H4 (cell line): ENCODE measurements at places on chromosomes 7 and 10.
A peak's percentile ranks its signal among the peaks of the same experiment; 100 is the strongest.

DNA sequence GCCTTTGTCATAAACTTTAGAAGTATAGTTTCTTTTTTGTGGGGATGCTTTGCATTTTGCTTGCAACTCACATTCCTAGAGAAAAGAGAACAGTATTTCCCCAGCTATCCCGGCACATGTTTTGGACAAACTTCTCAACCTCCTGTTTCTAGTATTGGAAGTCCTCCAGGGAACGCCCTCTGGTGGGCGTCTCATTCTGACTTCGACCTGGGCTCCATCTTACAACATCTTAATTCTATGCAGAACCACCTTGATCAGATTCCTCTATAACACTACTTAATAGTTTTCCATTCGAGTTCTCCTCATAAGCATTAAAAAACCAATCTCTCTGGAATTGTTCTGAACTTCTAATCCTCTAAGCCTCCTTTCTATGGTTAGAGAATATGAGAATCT, 139.5 kb upstream of the FZD8 start:
- no peak for DNase-seq

- DNase-seq, result no peak
These were observed 106.6 kb downstream of the POU6F2 start for GRCh38 chr7:39084349-39084748.

- no peak for DNase-seq
These were observed 58.5 kb upstream of the AHR start for GRCh38 chr7:17239683-17240521.

GRCh38 chr7:29563590-29564495, at the start of gene PRR15:
TSS of gene PRR15 (plus strand) at chr7:29563835. CDS start at chr7:29566330, 2,495 bp downstream.
- no peak for DNase-seq

- no peak for DNase-seq
These were observed 176.2 kb downstream of the MGMT start for GRCh38 chr10:129643266-129643665.

DNA sequence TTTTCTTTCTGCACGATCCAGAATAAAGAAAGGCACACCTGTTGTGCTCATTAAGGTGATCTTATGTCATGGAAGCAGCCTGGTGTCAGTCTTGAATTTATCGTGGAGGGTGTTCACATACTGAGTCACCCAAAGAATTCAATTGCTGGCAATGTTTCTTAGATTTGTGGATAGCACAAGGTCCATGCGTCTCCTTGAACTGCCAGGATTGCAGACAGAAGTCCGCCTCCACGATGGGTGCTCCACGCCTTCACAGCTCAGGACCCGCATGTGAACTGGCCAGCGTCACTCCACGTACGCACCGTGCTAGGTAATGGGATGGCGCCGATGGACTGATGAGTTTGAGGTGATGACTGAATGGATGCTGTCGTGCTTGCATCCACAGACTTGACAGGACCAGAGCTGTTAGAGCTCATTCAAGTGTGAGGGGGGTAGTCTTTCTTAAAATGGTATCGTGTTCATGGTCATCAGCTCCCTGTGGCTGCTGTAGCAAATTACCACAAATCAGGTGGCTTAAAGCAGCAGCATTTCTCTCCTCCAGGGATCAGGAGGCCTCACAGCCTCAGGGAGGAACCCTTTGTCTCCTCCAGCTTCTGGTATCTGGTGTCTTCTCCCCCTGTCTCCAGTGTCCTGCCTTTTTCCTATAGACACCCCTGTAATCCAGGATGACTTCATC, 65.4 kb upstream of the DNAJB6 start:
- DNase-seq, result no peak

GRCh38 chr7:37659971-37660565, 23.5 kb upstream of the GPR141 start:
- DNase-seq, result no peak

- DNase-seq, result no peak
These were observed 32.1 kb downstream of the ARMC3 start for GRCh38 chr10:22959950-22960349.

GRCh38 chr10:1734288-1734687, 3.0 kb downstream of the ADARB2 start:
- no peak for DNase-seq

GRCh38 chr10:104327745-104328645, 10.3 kb downstream of the ITPRIP start:
- DNase-seq, result peak; percentile 81

DNA sequence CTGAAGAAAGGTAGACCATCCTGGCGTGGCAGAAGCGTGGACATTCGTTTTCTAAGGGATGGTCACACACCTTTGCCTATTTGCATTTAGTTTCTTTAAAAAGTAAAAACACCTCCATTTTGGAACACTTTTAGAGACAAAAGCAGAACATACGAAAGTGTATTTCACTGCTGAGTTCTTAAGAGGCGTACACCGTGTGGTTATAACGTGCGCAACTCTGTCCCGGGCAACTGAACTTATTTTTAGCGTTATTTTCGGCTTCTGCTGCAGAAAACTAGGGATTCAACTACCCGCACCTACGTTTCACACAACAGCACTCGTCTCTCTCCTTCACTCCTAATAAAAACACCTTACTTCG, 557 bp upstream of the LSM8 start:
- no peak for DNase-seq

DNA sequence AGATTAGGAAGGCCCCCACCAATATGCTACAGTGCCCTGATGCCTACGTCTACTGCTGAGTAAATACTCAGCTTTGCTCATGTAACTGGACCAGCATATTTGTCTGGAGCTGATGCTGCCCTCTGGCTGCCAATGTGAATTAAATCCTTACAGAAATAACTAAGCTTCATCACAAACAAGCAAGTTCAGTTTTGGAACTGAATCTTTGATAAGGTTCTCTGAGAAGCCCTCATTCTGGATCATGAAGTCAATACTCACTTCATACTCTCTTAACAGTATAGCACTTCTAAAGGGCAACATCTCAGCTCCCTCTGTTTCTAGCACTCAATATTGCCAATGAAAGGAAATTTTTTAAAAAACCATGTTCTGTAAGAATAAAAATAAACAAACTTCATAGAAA, 246.7 kb downstream of the ETV1 start:
- DNase-seq, result peak; percentile 93

GRCh38 chr10:22623633-22624253, 90.6 kb downstream of the PIP4K2A start:
- DNase-seq, result no peak

DNA sequence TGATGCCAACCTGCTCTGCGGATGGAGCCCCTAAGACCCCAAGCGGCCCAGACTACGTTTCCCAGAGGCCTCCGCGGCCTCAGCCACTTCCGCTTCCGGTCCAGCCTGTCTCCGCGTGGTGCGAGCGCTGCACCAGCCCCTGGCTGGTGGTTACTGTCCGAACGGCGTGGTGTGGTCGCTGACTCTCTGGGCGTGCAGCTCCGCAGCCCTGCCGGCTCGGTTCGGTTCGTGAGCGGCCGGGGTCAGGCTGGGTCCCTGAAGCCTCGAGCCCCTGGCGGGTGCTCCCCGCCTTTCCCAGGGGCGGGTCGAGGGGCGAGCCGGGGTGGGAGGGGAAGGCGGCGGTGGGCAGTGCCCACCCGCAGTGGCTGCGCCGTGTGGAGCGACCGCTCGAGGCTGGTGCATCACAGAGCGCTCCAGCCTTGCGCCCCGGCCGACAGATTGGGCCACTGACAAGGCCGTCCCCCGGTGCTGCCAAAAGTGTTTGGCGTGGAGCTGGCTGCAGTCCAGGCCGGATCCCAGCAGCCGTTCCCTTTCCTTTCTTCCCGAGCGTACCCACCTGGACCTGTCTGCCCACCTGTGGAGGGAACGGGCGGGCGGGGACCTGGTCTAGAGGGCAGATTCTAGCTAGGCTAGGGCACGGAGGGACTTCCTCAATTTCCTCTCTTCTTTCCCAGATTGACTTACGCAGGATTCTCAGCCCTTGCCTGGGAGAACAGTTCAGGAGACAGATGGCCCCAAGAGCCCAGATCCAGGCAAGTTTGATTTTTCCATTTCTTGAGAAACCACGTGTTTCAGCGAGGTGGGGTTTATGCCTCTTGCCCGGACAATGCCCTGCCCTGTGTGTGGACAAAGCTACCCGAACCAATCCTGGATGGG, at the start of gene ZNF485:
ZNF485 (plus strand) TSS at position 116 of the 876 bp plus-strand sequence; CDS start at position 729, 613 bp downstream.
- peak; percentile 48 for DNase-seq

- DNase-seq, result no peak
These were observed 2.1 kb upstream of the AKR1D1 start for GRCh38 chr7:138074121-138074520.

GRCh38 chr10:5076615-5077014, 17.6 kb upstream of the AKR1C3 start:
- DNase-seq, result no peak

DNA sequence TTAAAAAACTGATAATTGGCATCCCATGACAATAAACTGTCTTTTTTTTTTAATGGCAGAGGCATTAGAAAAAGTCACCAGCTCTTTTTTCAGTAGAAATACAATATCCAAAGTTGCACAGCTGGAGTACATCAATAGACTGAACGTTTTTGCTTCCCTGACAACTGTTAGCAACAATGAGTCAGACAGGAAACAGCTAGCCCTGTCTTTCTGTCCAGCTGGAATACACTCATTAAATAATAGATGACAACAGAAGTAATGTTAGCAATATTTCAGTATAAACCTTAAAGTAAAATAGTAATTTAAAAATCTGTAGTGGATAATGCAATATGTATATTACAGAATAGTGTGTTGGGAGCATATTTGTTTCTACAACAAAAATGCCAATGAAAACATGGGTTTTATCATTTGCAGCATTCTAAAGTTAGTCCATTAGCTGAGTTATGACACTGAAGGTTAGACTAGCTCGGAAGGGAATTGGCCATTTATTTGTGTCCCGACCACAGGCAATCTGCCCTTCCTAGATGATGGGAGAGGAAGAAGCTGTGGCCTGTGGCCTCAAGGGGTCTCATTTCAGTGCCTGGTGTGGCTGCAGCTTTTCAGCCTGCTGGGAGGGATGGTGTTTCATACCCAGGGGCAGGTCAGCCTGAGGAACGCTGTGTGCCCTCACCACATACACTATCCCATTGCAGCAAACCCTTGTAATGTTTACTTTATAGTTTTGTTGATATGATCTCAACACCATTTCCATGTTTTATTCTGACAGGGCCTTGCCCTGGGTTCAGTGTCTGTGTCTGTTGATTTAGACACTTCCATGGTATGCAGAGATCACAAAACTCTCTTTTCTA, 173.3 kb downstream of the SLC16A9 start:
- peak; percentile 86 for DNase-seq

DNA sequence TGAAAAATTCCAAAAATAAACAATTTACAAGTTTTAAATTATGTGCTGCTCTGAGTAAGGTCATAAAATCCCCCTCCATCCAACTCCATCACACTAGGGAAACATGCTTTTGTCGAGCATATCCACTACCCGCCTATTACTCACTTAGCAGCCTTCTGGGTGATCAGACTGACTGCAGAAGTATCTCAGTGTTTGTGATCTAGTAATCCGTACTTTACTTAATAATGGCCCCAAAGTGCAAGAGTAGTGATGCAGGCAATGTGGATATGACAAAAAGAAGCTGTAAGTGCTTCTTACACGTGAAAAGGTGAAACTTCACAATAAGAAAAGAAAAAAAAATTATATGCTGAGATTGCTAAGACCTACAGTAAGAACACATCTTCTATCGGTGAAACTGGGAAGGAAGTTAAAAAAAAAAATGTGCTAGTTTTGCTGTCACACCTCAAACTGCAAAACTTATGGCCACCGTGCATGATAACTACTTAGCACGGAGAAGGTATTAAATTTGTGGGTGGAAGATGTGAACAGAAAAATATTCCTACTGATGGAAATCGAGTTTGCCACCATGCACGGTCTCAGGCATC, 43.2 kb downstream of the SEMA3C start:
- no peak for DNase-seq

- no peak for DNase-seq
These were observed 728.3 kb downstream of the SORCS1 start for GRCh38 chr10:106436123-106436715.

DNA sequence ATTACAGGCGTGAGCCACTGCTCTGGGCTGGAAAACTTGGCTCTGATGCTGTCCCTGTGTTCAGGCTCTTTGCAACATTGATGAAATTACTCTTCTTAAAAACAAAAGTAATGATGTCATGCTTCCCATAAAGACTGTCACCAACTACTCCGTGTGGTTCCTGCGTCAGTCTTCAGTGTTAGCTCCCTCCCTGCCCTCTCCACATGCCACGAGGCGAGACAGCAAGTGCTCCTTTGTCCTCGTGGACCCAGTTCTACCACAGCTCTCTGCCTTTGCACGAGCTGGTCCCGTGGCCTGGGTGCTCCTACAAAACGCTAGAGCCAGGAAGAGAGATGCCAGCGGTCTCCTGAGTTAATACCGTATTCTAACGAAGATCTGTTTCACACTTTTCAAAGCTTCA, 194.5 kb downstream of the SDK1 start:
- no peak for DNase-seq

DNA sequence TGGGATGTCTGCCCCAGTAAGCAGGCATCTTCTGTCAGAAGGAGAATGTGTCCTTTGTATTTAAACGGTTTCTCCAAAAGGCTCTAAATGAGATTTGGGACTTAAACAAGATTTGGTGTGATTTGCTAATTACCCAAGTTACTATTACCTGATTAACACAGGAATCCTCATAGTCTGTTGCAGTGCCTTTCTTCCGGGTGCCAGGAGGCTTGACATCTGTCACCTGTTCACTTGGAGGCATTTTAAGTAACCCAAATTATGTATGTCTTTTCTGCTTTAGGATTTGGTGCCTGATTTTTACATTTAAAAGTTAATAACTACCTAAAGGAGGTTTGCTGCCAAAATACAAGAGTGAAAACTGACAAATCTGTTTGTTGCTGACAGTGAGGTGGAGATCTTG, 587.9 kb upstream of the GALNT17 start:
- no peak for DNase-seq

GRCh38 chr10:78557433-78557925, 511.3 kb upstream of the ZMIZ1 start:
- no peak for DNase-seq

DNA sequence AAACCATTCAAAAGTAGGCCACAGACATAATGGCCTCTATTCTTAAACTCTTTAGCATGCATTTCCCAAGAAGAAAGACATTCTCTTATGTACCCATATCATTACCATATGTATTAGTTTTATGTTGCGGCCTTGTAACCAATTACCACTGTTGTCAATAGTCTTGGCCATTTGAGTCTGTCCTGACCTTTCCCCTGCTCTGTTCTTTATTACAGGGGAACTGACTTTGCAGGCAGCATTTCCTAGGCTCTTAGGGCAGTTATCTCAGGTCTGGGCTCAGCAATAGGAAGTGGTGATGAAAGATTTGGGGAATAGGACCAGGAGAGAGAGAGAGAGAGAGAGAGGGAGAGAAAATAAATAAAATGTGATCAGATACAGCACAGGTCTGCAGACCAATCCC, 194.5 kb upstream of the LRGUK start:
- DNase-seq, result no peak

GRCh38 chr10:125707541-125708468, 11.7 kb upstream of the EDRF1 start:
- DNase-seq, result peak; percentile 47

GRCh38 chr10:119343011-119343601, 135.7 kb downstream of the GRK5 start:
- DNase-seq, result no peak

- DNase-seq, result peak; percentile 41
These were observed 26.2 kb downstream of the FAM171A1 start for GRCh38 chr10:15344876-15345285.
